Brain microvascular endothelial cell (primary cell): ENCODE measurements at places on chromosomes 1 and 21.

GRCh38 chr1:203599875-203600781, 26.5 kb upstream of the ATP2B4 start:
- no peak for DNase-seq

DNA sequence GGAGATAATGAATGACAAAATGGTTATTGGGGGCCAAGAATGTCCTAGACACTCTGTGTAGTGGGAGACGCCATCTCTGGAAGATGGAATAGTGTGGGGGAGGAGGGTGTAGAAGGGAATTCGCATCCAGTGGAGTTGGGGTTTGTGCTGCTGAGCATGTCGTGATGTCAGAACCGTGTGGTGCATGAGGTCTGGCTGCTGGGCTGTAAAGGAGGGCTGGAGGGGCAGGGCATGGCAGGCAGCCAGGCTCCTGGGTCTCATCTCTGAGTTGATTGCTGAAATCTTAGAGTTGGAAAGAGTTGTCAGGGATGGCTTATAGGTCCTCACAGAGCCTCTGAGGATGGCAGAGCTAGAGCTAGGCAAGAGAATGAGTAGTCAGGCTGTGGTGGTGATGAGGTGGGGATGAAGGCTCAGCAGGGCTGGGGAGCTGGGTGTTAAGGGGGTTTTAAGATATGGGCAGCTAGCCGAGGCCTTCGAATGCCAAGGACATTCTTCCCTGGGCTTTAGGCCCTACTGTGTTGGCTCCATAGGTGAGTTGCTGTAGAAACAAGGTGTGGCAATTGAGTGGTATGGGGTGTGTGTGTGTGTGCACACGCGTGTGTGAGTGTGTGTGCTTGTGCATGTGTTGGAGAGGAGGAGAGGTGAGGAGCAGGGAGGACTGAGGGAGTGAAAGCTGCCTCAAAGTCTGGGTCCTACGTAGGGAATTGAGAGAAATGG, 1.9 kb downstream of the PPFIA4 start:
- DNase-seq: no peak

GRCh38 chr1:172136925-172137324, 283.6 kb upstream of the C1orf105 start:
- no peak for DNase-seq

GRCh38 chr1:2523191-2523890, 3.1 kb downstream of the PANK4 start:
- no peak for DNase-seq

- DNase-seq: peak; percentile 63
Observed at GRCh38 chr1:185559684-185560331, 174.4 kb upstream of the HMCN1 start.

DNA sequence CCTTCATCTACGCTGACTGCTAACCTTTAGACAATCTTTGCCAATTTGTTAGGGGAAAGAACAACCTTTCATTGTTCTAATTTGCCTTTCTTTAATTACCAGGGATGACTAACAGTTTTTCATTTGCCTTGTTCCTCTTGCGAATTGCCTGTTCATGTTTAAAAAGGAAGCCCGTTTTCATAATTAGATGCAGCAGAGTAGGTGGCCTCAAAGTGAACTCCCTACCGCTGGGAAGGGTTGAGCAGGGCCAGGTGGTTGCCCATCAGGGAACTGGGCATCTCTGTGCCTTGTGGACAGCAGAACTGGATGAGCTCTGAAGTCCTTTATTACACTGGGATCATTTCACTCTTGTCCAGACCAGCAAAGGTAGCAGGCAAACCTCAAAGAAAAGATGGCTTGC, 59.0 kb downstream of the HIVEP3 start:
- no peak for DNase-seq

- DNase-seq: no peak
Observed at GRCh38 chr1:184527402-184527801, 140.6 kb downstream of the C1orf21 start.

- no peak for DNase-seq
Observed at GRCh38 chr1:31812158-31812829, 3.5 kb downstream of the SPOCD1 start.

- no peak for DNase-seq
Observed at GRCh38 chr1:41752514-41753170, 166.1 kb downstream of the HIVEP3 start.
